ENCODE measurements at places on chromosomes 1 and 21.
A peak's percentile ranks its signal among the peaks of the same experiment; 100 is the strongest.

- DNase-seq = no peak
Measured at GRCh38 chr21:36250423-36251075, 69.4 kb upstream of the MORC3 start.

DNA sequence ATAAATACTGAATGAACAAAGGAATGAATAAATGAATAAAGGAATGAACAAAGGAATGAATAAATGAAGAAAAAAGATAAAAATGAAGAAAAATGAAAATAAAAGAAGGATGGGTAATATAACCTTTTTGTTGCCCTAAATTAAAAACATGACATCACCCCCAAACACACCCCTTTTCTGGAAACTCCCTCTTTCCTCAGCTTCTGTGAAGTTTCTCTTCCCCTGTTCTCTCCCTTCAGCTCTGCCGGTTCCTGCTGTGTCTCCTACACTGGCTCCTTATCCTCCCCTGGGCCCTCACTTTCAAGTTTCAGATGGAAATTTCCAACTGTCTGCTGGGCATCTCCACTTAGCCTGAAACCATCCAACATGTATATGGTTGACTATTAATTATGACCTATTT is 37.9 kb downstream of the RAB3B start:
- DNase-seq = no peak

GRCh38 chr1:23461050-23461449 is 22.9 kb downstream of the ASAP3 start:
- DNase-seq = no peak

DNA sequence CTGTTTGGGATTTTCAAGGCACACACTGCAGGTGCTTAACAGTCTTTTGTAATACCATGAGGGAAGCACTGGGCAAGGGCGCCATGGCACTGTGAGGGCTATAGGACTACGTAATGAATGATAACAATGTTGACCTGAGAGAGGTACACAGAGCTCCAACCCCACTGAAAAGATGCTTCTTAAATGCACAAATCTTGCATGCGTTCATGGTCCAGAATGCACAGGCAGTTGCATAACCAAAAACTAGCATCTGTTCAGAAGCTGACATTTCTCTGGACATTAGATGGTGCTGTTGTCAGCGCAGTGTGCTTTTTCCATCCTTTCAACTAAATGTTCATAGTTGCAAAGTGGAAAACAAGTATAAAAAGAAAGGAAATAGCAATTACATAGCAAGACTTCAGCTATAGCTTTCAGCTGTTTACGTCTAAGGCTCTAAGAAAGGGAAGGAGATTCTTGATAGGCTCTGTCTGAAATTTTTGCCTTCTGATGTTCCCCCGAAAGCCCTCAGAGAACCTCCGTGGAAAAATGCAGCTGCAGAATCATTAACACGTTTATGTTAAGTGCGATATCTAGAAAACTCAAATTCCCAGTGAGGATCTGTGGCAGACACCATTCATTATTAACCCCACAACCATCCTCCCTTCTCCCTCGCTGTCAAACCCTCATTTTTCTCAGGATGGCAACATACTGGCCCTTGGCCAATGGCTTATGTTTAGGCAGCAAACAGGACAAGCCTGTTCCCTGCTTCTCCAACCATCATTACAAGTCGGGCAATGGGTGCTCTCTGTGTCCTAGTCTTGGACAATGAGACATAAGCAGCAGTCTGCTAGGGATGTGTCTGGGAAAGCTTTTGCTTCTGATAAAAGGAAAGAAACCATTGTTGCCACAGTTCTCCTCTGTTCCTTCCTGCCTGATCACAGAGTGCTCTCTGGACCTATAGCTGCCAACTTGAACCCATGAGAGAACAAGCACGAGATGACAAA is 8.2 kb upstream of the TARBP1 start:
- no peak for DNase-seq

DNA sequence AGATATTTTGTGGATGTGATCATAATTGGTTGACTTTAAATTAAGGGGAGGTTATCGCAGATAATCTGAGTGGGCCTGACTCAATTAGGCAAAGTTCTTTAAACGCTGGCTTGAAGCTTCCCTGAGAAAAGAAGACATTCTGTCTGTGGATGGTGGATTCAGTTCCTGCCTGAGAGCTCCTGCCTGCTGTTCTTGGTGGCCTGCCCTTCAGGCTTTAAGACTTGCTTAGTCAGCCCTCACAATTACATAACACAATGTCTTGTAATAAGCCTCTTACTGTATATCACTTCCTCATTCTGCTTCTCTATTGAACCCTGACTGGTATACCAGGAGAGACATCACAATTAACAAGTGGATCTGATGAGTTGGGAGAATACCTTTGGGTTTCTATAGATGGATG is 50.2 kb downstream of the KCNJ6 start:
- DNase-seq = no peak

GRCh38 chr1:179545321-179545720 is 30.4 kb downstream of the NPHS2 start:
- no peak for DNase-seq

GRCh38 chr1:151839082-151839412 is 573 bp downstream of the C2CD4D start:
- DNase-seq = no peak

- DNase-seq = no peak
Measured at GRCh38 chr1:14780271-14780670, 181.8 kb downstream of the KAZN start.

GRCh38 chr1:111222308-111223125 is 5.0 kb upstream of the CHI3L2 start:
- peak; percentile 74 for DNase-seq

- no peak for DNase-seq
Measured at GRCh38 chr1:242886137-242886536, 361.6 kb upstream of the PLD5 start.

DNA sequence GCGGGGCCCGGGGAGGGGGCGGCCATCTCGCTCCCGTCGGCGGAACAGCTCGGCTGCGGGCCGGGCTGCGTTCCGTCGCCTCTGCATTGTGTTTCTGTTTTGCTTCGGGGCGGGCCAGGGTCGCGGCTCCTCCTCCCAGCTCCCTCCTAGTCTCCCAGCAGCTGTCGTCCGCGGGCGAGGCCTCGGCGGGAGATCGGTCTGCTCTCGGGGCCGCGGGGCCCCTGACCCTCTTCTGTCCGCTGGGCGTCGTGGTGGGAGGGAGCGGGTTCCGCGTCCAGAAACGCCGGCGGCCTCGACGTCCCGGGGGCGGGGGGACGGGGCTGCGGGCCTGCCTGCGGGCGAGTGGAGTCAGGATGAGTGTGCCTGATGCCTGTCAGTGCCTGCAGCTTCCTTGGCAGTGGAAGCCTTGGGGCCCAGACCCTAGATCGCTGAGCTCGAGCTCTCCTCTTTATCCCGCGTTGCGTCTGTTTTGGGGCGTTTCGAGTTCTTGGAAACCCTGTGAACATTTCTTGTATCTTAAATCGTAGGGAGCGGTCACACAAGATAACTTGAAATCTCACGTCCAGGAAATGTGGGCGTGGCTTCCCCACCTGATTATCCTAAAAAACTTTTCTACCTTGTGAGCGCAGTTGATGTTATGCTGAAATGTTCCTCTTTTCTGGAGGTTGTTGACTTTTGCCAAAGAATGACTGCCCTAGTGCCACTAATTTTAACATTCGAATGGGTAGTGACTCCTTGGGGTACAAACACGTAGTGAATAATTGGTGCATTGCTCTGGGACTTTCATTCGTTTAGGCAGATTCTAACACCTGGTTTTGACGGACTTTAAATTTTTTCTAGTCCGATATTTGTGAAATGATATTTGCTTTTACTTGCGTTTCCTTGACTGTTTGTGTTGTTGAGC is 676 bp downstream of the MORC3 start:
- no peak for DNase-seq

- DNase-seq = no peak
Measured at GRCh38 chr1:21647431-21648351, 21.5 kb downstream of the RAP1GAP start.

GRCh38 chr1:228930479-228930957 is 195.2 kb downstream of the RHOU start:
- DNase-seq = no peak

- no peak for DNase-seq
Measured at GRCh38 chr1:41638086-41639024, 153.9 kb upstream of the EDN2 start.

GRCh38 chr1:207284209-207284897 is 37.1 kb upstream of the CD55 start:
- no peak for DNase-seq

- peak; percentile 17 for DNase-seq
Measured at GRCh38 chr1:183227422-183228346, 41.6 kb downstream of the LAMC2 start.

GRCh38 chr1:32791881-32792280 is 25.3 kb downstream of the YARS1 start:
- no peak for DNase-seq

GRCh38 chr1:225710804-225711203 is 57.9 kb upstream of the ENAH start:
- no peak for DNase-seq

DNA sequence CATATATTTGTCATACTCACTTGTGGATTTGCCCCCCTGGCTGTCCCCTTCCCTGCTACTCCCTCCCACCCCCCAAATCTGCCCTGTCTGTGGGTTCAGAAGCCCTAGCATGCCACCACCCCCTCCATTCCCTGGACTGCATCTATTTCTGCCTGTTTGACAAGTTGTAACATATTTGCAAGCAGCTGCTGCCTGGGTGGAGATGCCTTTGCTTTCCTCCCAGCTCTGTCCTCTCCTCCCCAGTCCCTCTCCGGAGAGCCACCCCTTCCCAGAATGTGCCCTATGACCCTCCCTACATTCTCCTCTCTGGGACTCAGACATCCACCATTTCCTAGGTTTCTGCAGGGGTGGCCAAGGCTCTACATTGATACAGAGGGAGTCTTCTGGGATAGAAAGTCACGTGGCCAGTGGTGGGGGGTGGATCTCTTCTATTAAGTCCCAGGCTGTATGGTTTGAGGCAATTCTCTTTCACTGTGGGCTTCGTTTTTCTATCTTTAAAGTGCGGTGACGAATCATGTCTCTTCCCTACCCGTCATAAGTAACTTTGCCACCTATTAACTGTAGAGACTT is 6.0 kb upstream of the MYOG start:
- DNase-seq = no peak

GRCh38 chr1:10835822-10836421 is 39.5 kb upstream of the CASZ1 start:
- DNase-seq = no peak

DNA sequence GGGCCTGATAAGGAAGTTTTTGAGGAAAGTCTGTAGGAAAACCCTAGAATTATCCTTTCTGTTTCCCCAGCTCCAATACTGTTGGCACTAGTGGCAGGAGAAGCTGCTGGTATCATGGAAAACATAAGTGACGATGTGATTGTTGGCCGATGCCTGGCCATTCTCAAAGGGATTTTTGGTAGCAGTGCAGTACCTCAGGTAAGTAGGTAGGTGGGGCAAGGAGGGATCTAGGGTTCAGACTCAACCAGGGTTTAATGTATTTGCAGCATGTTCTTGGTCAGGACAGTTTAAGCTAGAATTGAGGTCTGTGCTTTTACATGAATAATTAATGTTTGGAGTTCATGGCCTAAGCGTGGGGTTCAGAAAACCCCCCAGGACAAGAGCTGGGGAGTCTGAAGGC is 62.1 kb downstream of the KDM1A start:
- DNase-seq = no peak

Measured in activated CD4-positive, alpha-beta T cell treated with anti-CD3 and anti-CD28 coated beads for 24 hours (primary cell).